ENCODE measurements at places on chromosomes 3 and 15.

GRCh38 chr3:128911911-128912310 is 32.5 kb downstream of the ACAD9 start:
- DNase-seq, result no peak

DNA sequence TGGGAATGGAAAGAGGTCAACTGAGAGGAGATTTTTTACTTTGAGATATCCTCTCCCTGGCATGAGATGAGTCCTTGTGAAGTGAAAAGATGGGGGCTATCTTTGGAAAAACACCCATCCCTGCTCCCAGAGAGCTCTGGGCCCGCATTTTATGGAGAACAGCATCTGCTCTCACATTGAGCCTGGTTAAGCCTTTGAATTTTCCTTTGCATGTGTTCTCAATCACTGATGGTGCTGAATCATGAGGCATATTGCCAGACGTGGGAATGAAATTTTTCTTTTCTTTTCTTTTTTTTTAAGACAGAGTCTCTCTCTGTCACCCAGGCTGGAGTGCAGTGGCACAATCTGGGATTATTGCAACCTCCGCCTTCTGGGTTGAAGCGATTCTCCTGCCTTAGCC is 24.4 kb downstream of the TMEM45A start:
- no peak for DNase-seq

DNA sequence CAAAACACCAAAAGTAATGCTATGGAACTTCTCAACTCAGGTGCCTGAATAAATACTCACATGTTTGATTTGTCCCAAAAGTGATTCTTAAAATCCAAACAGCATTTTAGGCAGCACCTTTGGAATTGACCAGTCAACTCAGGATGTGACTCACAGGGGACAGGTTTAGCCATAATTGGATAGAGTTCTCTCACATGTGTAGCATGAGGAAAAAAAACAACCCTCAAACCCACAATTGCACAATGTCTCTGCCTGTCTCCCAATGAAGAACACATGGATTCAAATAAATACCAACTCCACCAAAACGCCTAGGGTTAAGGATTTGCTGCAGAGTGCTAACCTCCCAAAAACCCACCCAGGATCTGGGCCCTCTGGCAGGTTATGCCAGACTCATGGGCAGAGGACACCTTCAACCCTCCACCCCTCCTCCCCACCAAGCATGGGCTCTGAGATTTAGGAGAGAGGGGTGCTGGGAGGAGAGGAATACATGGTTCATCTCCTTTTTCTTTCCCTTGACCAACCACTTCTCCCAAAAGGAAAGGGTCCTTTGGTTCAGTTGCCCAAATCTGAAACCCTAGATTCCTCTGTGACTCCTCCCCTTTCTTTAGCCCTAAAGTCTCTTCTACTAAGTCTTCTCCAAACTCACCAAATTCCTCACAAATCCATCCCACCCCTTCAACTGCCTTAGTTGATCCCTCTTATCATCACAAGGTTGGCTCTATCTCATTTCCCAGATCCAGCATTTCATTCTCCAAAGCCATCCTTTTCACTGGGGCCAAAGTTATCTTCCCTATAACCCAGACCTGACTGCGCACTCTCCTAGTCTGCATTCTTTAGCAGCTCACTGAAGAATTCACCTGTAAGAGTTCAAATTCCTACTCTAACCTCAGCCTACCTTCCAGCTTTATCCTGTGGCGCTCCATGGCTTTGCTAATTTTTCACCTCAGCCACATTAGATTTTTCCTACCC is 7.7 kb downstream of the RYK start:
- DNase-seq, result no peak

- DNase-seq, result no peak
These were observed 201.3 kb upstream of the TPM1 start for GRCh38 chr15:62841269-62841628.

DNA sequence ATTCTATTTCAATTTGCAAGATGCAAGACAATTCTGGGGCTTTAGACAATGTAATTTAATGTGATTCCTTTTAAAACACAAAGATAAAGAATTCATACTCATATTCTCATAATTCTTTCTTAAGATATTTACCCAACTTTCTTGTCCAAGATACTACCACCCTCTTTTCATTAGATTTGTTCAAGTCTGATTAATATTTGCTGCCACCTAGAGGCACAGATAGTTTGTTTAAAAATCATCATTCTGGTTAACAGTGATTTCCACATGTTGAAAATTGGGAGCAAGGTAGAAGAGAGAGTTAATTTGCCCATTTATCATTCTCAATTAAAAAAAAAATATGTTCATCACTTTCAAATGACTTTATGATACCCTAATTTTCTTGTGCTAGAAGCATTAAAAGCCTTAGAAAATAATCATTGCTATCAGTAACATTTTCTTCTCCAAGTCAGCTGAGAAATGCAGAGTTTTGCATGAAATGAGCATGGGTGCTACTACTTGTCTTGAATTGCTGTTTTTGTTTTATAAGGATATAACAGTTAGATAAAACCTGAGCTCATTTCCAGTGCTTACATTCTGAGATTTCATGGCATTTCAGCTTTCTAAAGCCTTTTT is 11.6 kb downstream of the TAMM41 start:
- DNase-seq, result no peak

- no peak for DNase-seq
These were observed 126.2 kb downstream of the GALK2 start for GRCh38 chr15:49296258-49296657.

DNA sequence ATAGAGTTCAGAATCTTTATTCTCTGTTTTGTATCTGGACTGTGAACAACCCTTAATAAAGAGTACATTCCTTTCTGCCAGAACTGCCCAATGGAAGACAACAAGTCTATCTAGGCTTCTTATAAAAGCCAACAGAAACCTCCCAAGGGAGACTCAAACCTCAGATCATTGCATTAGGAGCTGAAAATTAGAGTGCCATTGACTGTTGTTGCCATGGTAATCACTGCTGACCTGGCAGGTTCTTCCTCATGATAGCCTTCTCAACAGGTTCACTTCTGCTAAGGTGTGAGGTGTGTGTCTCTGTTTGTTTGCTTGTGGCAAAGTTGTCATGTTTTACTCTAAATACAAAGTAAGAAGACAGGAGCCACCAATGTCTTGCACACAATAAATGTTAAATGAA is 79.2 kb downstream of the TMEM108 start:
- DNase-seq, result no peak

DNA sequence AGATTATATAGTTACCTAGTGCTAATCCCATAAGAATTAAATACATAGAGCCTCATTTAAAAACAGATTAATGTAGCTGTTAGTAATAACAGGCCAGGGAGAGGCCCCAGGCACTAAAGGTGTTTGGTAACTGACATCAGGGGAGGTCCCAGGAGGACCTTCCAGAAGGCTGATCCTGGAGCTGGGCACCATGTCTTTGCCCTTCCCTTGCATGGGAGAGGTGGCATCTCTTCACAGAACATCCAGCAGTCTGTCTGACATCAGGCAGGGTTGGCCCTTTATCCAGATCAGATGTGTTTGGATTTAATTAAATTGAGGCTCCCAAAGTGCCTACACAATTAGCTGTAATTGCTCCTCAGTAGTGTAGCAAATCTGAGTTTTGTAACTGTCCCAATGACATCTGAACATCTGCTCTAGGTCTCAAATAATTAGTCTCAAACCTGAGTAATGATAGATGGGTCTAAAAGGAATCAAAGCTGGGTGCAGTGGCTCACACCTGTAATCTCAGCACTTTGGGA is 53.0 kb downstream of the RLBP1 start:
- DNase-seq, result no peak

- no peak for DNase-seq
These were observed 114.6 kb downstream of the XXYLT1 start for GRCh38 chr3:195156286-195156890.

Measured in GM12878 (cell line).